ENCODE measurements at places on chromosomes 6 and 20.

GRCh38 chr6:167094820-167095637, 27.9 kb upstream of the CCR6 start:
- no peak for DNase-seq

GRCh38 chr6:139395891-139396301, 21.4 kb upstream of the CITED2 start:
- DNase-seq: no peak

DNA sequence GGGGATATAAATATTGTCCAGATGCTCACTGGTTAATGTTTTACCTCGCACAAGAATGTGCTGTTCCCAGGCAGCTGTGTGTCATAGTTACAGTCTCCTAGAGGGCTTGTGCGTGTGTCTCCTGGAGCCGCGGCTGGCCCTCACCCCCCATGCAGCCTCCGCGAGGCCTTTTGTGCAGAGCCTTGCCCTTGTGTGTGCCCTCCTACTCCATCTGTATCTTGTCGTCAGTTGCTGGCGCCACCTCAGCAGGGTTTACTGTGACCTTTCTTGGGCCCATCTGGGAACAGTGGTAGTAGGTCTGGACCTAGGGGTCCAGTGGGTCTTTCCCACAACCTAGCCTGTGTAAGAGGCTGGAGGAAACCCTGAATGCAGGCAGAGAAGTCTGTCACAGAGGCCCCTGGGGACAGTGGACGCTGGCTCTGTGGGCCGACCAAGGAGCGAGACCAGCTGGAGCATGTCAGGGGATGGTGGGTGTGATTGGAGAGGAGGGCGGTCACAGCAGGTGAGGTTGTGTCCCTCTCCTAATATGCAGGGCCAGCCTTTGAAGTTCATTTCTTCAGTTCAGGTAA, 35.2 kb downstream of the PPP1R14C start:
- DNase-seq: no peak

GRCh38 chr6:13486679-13487121, 700 bp downstream of the GFOD1 start:
- DNase-seq: no peak

- no peak for DNase-seq
Measured at GRCh38 chr6:116405138-116405537, 34.4 kb downstream of the DSE start.

DNA sequence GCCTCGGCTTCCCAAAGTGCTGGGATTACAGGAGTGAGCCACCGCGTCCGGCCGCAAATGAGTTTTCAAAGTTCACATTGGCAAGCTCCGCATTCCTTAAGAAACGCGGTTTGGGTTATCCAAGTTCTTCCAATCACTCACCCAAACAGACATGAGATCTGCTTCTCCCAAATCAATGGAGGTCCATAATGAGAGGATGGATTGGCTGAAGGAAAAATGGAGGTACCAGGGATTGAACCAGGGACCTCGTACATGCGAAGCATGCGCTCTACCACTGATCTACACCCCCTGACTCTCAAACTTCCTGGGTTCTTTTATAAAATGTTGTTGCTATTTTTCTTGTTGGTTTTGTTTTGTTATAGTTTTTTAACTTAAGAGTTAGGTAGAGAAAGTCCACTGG, 170.0 kb downstream of the GPX5 start:
- DNase-seq: no peak

GRCh38 chr20:8242066-8242465, 110.0 kb downstream of the PLCB1 start:
- DNase-seq: no peak

- no peak for DNase-seq
Measured at GRCh38 chr6:69408886-69409285, 387.9 kb downstream of the LMBRD1 start.

DNA sequence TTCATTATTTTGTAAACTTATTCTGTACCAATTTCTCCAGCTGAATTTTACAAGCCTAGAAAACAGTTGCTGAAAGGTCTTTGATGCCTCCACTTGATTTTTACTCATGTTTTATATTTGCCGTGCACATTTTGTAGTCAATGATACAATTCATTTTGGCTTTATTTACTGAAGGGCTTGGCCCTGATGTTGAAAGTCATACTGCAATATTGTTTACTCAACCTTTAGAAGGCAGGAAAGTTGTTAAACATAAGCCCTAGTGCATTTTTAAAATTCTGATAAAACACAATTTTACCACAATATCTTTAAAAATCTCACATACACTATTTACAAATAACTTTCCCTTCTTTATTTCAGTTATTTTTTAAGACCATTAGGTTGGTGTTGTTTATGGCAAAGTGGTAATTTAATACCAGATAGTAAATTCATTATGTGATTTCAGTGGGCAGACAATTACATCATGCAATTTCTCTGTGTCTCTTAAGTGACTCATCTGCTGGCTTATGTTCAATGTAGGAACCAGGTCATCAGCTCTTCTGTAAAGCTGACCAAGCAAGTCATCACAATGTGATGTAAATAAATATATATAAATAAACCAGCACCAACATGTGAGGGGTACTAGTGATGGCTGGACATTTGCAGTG, 121.1 kb upstream of the SLC35B3 start:
- no peak for DNase-seq

DNA sequence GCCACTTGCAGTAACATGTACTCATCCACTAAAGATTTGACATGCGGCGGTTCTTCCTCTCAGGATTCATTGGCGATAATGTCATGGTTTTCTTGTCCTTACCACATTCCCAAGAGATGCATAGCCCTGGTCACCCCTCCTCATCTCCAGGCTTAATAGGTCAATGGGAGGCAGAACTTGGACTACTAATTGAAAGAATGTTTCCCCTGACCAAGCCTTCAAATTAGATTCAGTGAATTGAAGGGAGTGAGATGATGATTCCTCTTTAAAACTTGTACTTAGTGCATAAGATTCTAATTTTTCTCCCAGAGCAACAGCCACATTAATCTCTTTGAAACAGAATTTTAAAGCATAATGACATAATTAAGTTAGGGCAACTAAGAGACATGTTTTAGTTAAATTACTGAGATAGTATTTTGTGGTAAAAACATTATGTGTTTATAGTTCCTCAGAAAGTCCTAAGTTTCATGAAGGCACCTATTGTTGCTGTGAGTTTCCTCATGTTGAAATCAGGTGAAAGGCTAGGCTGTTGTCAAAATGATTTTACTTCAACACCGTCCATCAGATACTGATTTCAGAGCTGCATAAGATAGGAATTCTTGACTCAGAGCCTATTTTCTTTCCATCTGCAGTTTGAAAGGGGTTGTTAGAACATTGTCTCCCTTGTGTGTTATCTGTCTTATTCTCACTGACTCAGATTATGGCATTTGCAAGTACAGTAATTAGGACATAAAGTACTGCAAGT, 48.5 kb downstream of the STK4 start:
- DNase-seq: no peak

GRCh38 chr20:45041464-45042337, 59.2 kb downstream of the KCNS1 start:
- DNase-seq: no peak
